ENCODE measurements at places on chromosomes 13 and 19. TPM values are rescaled to one million over a fixed set of nuclear protein-coding genes. Genes with fewer than 3 reads are reported as not detected.

DNA sequence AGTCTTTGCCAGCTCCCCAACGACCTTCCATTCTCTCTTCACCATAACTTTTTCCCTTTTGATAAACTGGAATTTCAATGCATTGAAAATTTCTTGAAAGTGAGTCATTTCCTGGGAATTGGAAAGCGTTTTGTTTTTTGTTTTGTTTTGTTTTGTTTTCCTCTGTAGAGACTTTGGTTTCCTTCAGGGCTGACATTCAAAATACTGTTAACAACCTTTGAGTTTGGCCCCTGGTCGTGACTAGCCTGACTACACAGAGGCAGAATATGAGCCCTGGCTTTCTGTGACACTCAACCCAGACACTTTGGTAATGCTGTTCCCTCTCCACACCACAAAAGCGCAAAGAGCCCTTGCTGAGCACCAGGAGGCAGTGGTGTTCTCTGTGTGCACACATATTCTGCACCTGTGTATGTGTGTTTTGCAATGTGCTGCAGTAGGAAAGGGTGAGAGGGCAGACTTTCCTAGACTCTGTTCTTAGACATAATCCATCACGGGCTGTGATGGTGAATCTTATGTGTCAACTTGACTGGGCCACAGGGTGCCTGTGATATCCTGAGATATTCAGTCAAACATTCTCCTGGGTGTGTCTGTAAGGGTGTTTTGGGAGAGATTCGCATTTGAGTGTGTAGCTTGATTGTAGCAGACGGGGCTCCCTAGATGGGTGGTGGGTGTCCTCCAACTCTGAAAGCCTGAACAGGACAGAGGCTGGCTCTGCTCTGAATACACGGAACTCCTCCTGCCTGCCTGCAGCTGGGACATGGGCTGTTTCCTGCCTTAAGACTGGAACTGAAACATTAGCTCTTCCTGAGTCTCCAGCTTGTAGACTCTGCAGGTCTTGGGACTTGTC, 29.5 kb upstream of the ANKRD10 start:
- DNase-seq = no peak

DNA sequence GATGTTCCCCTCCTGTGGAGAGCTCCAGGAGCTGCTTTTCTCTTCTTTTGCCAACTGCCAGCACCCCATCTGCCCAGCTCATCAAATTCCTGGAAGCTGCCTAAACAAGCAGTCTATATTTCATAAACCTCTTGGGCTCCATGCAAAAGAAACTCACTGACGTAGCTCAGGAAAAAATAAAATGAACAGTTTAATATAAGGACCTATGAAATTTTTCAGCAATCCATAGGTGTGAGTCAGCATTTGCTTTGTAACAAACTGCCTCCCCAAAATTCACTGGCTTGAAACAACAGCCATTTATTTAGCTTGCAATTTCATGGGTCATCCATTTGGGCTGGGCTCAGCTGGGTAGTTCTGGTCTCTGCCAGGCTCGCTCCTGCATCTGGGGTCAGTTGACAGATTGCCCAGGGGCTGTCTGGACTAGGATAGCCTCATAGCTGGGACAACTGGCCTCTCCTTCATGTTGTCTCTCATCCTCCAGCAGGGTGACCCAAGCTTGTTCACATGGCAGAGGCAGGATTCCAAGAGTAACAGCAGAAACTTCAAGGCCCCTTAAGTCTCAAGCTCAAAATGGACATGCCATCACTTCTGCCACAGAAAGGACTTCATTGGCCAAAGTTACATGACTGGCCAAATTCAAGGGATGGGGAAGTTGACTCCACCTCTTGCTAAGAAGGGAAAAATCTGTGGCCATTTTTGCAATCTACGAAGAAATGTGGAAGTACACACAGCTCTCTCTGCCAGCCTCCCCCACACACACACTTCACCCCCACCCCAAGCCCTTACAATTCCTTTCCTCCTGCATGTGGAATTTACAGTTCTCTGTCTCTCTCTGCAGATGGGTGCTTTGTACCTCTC, 7.9 kb upstream of the PVR start:
- DNase-seq = no peak

DNA sequence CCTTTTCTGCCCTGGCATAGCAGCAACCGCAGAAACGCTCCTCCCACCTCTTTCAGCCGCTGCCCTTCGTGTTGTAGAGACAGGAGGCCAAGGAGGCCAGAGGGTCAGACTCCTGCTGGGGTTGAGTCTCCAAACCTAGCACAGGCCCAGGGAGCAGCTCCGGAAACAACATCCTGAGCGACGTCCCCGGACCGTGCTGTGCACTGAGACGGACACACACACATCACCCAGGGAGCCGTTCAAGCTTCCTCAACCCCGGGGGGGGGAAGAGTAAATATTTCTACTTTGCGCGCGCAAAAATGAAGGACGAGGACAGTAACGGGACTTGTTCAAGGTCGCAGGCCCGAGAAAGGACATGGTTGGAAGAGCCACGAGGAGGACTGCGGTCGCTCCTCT, 657 bp downstream of the ZNF550 start:
- DNase-seq = no peak

DNA sequence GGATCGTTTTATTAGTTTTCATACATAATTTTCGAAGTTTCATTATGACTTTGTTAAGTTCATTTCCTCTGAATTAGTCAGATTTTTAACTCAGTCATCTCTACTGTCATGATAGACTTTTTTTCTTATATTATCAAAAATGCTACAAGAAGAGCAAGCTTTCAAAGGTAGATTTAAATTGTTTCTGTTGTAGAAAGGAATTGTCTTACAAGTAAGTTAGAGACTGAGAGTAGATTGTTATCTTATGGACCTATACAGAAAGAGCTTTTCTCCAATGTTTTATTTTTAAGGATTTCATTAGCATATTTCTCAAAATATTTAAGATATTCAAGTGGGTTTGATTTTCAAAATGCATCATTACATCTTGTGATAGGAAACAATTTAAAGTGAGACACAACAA, 2.7 kb downstream of the MAB21L1 start:
- no peak for DNase-seq

GRCh38 chr13:29496241-29496712, 99.2 kb downstream of the SLC7A1 start:
- no peak for DNase-seq

The KLK6 gene
- not detected for polyA plus RNA-seq

The RNF225 gene
- polyA plus RNA-seq = 0.11 TPM

The MBD3L3 gene
- polyA plus RNA-seq = not detected

Measured in urinary bladder (tissue), 4 donors.